Left lung (tissue), 14 donors: ENCODE measurements at places on chromosomes 11 and 22. TPM values are rescaled to one million over a fixed set of nuclear protein-coding genes. Genes with fewer than 3 reads are reported as not detected.

- no peaks in the 10 kb centered on the region for H3K36me3 ChIP-seq
- H3K4me3 ChIP-seq, result no peak overlapping the region
- H3K27me3 ChIP-seq, result peaks cover 28% of the 10 kb centered on the region
- DNase-seq, result no peak
Measured at GRCh38 chr11:126992804-126993111, 7.8 kb downstream of the KIRREL3 start.

- no peak overlapping the region for H3K4me3 ChIP-seq
- DNase-seq, result no peak
- H3K27me3 ChIP-seq, result no peaks in the 10 kb centered on the region
- H3K36me3 ChIP-seq, result no peaks in the 10 kb centered on the region
- H3K27ac ChIP-seq, result peak overlapping the region; percentile 0
Measured at GRCh38 chr11:115321605-115322289, 182.5 kb downstream of the CADM1 start.

DNA sequence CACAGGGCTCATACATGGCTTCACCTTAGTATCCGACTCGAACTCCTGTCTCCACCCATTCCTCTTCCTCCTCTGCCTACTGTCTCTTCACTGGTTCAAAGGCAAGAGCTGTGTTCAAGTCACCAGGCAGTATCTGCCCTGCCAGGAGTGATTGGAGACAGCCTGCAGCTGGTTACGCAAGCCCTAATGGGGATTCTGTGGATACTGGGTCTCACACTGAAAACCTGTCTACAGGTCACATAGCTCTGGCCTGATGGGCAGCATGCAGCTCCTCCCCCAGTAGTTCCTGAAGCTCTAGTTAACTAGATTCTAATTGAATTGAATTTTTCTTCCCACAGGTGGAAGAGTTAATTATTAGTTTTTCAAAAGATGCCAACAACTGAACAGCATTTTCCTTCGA lies 332.2 kb downstream of the TMEM135 start:
- H3K4me3 ChIP-seq, result no peak overlapping the region
- no peaks in the 10 kb centered on the region for H3K36me3 ChIP-seq
- no peaks in the 10 kb centered on the region for H3K27me3 ChIP-seq
- no peak for DNase-seq
- H3K27ac ChIP-seq, result no peak overlapping the region

GRCh38 chr11:7905961-7906429 lies 25.1 kb downstream of the OR10A6 start:
- H3K27ac ChIP-seq, result peak overlapping the region; percentile 70
- H3K4me1 ChIP-seq, result no peaks in the 10 kb centered on the region
- H3K27me3 ChIP-seq, result no peaks in the 10 kb centered on the region
- H3K36me3 ChIP-seq, result no peaks in the 10 kb centered on the region
- no peak for DNase-seq

GRCh38 chr11:55854704-55855103 lies 16.2 kb downstream of the OR5D16 start:
- H3K36me3 ChIP-seq, result no peaks in the 10 kb centered on the region
- DNase-seq, result no peak
- no peak overlapping the region for H3K27ac ChIP-seq
- H3K4me3 ChIP-seq, result no peak overlapping the region
- no peaks in the 10 kb centered on the region for H3K4me1 ChIP-seq

DNA sequence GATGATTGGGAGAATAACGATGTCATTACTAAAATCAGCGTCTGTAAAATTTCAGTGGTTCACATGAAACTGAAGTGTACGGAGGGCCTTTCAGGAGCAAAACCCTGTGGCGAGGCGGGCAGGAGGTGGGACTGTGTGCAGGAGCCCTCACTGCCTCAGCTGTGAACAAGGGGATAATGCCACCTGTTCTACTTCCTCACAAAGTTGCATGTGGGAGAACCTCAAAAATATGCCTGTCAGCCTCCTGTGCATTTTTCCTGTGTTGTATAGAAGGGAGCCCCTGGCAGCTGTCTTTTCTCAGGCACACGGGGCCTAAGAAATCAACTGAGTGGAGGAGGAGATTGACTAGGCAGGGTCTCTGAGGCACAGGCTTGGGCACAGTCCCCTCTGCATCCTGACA lies 43.0 kb upstream of the MYO18B start:
- H3K4me1 ChIP-seq, result no peaks in the 10 kb centered on the region
- DNase-seq, result no peak
- H3K27ac ChIP-seq, result no peak overlapping the region
- H3K36me3 ChIP-seq, result peaks cover 60% of the 10 kb centered on the region
- no peak overlapping the region for H3K4me3 ChIP-seq

DNA sequence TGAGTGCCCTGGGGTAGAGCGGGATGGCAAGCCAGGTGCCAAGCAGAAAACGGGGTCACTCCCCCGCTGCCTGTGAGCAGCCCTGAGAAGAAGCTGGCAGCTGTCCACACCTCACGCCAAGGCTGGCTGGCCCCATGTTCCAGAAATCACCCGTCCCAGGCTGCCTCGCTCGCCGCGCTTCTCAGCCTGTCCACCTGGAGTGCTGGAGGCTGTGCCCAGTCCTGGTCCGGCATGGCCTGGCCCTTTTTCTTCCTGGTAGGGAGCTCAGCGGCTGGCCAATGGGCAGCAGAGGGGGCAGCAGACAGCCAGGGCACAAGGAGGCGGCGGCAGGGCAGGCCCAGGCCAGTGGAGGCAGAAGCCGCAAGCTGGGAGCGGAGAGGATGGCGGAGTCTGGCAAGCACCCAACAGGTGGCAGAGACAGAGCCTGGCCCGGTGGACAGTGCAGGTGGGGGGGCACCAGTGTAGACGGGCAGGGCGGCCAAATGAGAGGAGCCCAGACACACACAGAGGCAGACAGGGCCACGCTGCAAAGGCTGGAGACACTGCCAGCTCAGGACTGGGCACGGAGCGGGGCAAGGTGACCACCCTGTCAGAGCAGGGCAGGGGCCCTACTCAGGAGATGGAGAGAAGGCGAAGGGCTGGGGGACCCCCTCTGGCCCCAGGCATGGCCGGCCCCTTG lies 37.2 kb upstream of the TH start:
- H3K27me3 ChIP-seq, result no peaks in the 10 kb centered on the region
- H3K27ac ChIP-seq, result no peak overlapping the region
- no peak overlapping the region for H3K4me3 ChIP-seq
- H3K36me3 ChIP-seq, result no peaks in the 10 kb centered on the region

GRCh38 chr11:65113361-65113756 lies 1.7 kb downstream of the TM7SF2 start:
- DNase-seq, result no peak
- peaks cover 59% of the 10 kb centered on the region for H3K4me1 ChIP-seq
- H3K36me3 ChIP-seq, result peaks cover 32% of the 10 kb centered on the region
- no peak overlapping the region for H3K27ac ChIP-seq

- DNase-seq, result peak; percentile 56
- H3K4me1 ChIP-seq, result peaks cover 22% of the 10 kb centered on the region
- peak overlapping the region; percentile 33 for H3K27ac ChIP-seq
- no peaks in the 10 kb centered on the region for H3K27me3 ChIP-seq
- no peaks in the 10 kb centered on the region for H3K36me3 ChIP-seq
- no peak overlapping the region for H3K4me3 ChIP-seq
Measured at GRCh38 chr11:36431429-36432092, 78.5 kb downstream of the TRAF6 start.

DNA sequence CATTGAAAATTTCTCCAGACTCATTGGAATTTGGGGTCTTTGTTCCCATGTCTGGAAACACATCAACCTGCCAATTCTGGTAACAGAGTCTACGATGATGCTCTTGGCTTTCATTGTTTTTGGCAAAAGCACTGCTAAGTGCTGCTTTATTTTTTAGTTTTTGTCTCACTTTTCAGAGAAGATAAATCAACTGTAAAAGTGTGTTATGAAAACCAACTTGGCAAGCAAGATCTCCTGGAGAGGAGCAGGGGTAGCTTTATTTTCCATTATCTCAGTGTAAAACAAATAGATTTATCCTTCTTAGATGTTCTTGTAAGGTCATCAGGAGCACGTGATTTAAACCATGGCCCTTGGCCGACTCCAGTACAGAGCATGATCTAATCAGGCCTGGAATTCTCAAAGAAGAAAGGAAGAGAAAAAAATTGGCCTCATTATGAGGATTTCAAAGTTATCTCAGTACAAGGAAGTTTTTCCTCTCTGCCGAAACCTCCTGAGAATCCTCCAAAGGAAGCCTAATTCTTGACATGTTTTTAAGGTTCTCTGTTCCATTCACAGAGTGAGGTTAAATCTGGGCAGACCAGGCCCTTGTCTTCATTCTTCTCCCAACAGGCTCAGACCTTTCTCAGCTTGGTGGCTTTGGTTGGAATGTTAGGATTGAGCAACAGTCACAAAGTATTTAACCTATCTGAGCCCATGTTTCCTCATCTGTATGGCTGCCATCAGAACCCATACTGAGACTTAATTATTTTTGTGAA lies 16.4 kb upstream of the PAMR1 start:
- H3K27ac ChIP-seq, result peak overlapping the region; percentile 37
- no peaks in the 10 kb centered on the region for H3K36me3 ChIP-seq
- H3K4me1 ChIP-seq, result no peaks in the 10 kb centered on the region
- no peak overlapping the region for H3K4me3 ChIP-seq

DNA sequence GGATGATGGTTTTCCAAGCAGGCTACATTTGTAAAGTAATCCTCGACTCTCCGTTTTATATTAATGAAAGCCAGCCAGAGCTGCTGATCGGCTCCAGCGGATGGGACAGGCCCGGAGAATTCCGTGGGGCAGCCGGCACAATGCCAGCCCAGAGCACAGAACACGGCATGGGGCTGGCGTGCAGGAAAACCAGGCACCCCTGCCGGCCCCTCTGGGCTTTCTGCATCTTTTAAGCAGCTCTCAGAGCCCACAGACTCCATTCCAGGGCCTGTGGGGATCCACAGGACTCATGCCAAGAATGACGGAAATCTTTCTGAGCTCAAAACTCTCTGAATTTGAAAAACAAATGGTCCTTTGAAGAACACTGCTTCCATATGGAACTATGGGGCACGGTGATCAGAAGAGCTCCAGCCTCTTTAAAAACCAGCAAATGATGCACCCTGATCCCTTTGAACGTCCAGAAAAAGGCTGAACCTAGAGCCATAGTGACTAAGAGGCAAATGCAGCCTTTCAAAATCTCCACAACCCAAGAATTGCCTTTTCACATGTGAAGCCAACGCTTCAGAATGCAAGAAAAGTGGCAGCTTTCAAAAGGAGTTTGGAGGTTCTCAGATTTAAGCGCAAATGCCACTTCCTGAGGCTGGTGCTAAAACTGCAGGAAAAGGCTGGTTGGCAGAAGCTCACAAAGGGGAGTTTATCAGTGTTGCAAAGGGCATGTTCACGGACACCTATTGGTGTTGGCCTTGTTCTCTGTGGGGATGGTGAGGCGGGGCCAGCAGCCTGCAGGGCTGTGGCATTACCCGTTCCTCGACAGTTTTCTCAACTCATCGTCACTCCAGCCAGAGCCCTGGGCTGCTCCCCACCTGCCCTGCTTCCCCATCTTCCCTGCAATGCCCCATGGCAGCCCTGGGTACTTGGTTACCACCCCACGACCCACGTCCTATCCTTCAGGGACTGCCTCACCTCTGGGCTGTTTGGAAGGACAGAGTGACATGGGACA lies 212.5 kb downstream of the CTTN start:
- no peak overlapping the region for H3K27ac ChIP-seq
- H3K4me3 ChIP-seq, result no peak overlapping the region
- H3K4me1 ChIP-seq, result no peaks in the 10 kb centered on the region
- peak; percentile 42 for DNase-seq

DNA sequence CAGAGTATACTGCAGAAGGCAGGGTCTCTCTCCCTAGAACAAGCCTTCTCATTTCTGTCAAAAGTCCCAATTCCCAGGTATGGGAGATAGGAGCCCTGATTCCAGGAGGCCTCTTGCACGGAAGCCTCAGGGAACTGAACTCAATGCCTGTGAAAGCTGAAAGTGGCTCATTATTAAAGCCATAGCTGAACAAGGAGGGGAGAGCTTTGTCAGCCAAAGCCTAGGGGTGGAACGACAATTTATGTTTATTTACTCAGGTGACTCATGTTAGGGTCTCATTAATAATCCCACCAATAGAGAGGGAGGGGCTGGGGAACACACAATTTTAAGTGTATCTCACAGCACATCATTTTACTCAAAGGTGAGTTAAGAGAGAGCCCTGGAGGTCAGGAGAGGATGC lies 44.9 kb downstream of the DSCAML1 start:
- H3K27ac ChIP-seq, result no peak overlapping the region
- no peaks in the 10 kb centered on the region for H3K4me1 ChIP-seq
- no peaks in the 10 kb centered on the region for H3K36me3 ChIP-seq
- DNase-seq, result no peak
- no peak overlapping the region for H3K4me3 ChIP-seq

DNA sequence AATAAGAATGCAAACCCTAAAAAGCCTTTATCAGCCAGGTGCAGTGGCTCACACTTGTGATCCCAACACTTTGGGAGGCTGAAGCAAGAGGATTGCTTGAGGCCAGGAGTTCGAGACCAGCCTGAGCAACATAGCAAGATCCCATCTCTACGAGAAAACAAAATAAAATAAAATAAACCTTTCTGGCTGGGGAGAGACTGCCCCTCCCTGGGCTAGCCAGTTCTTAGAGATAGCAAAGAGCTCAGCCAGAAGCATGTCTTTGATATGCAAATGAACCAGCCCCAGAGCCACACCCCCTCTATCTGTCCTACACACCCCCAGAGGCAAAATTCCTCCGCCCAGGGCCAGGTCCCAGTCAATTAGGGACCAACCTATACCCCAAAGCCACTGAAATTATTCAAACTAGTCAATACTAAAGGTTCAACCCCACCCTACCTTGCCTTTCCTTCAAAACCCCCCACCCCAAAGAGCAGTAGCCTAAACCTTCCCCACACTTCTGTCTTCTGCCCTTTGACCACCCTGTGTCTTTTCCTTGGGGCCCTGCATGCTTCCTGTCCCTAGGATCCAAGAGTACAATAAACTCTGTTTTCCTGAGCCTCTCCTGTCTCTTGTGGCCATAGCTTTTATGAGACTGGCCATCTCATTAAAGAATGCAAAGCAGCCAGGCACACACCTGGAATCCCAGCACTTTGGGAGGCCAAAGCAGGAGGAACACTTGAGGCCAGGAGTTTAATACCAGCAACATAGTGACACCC lies 37.3 kb upstream of the CXCR5 start:
- H3K4me3 ChIP-seq, result no peak overlapping the region
- no peaks in the 10 kb centered on the region for H3K27me3 ChIP-seq
- no peaks in the 10 kb centered on the region for H3K4me1 ChIP-seq
- no peak for DNase-seq

- no peaks in the 10 kb centered on the region for H3K4me1 ChIP-seq
- no peaks in the 10 kb centered on the region for H3K36me3 ChIP-seq
Measured at GRCh38 chr11:69470301-69470700, 11.2 kb upstream of the LINC01488 start.

GRCh38 chr11:28629235-28629634 lies 521.0 kb downstream of the METTL15 start:
- no peak overlapping the region for H3K4me3 ChIP-seq
- no peaks in the 10 kb centered on the region for H3K4me1 ChIP-seq
- no peak overlapping the region for H3K27ac ChIP-seq
- DNase-seq, result no peak
- no peaks in the 10 kb centered on the region for H3K36me3 ChIP-seq

- no peak for DNase-seq
- no peaks in the 10 kb centered on the region for H3K27me3 ChIP-seq
Measured at GRCh38 chr11:92625894-92626293, 343.6 kb upstream of the MTNR1B start.

The GNAZ gene
- total RNA-seq, result 1.7 TPM

The ROBO4 gene
- total RNA-seq, result 39.4 TPM

The MCHR1 gene
- 0.23 TPM for total RNA-seq

The TESMIN gene
- 1.1 TPM for total RNA-seq

The GAL3ST1 gene
- total RNA-seq, result 4.6 TPM

The HPX gene
- 0.90 TPM for total RNA-seq

The GAB4 gene
- not detected for total RNA-seq

The MPPED1 gene
- not detected for total RNA-seq

The C22orf31 gene
- total RNA-seq, result 0.29 TPM

The OR52E8 gene
- not detected for total RNA-seq

The CABP4 gene
- 2.7 TPM for total RNA-seq
